ENCODE measurements at places on chromosomes 7 and 10. TPM values are rescaled to one million over a fixed set of nuclear protein-coding genes. Genes with fewer than 3 reads are reported as not detected.

Gene PTPRZ1
- total RNA-seq, result 4.6 TPM

Gene CNNM1
- 1.4 TPM for total RNA-seq

Gene HIPK2
- 7.5 TPM for total RNA-seq

Gene GHRHR
- not detected for total RNA-seq

Gene CRHR2
- not detected for total RNA-seq

Gene PLXDC2
- 0.24 TPM for total RNA-seq

Gene CPA5
- total RNA-seq, result 0.12 TPM

Gene RAPGEF5
- total RNA-seq, result 3.6 TPM

Gene GSTO2
- 2.3 TPM for total RNA-seq

Gene CRTAC1
- not detected for total RNA-seq

Gene AKR1C3
- total RNA-seq, result 95.2 TPM

Gene ATP6V0A4
- total RNA-seq, result not detected
